ENCODE measurements at places on chromosomes 12 and 14.

GRCh38 chr14:90651271-90651804 is 164.9 kb downstream of the TTC7B start:
- no peak for DNase-seq

DNA sequence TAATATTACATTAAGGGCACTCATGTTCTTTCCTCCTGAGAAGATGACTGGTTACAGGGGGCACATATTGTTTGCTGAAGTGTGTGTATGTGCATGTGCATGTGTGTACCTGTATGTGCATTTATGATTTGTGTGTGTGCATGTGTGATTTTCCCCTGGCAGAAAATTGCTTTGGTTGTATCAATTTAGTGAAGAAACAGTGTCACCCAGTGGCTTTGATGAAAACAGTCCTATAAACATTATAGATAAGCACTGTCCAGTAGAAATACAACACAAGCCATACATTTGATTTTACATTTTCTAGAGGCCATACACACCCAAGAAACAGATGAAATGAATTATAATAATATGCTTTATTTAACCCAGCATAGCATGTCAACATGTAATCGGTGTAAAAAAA is 8.6 kb downstream of the PDE3A start:
- no peak for DNase-seq

DNA sequence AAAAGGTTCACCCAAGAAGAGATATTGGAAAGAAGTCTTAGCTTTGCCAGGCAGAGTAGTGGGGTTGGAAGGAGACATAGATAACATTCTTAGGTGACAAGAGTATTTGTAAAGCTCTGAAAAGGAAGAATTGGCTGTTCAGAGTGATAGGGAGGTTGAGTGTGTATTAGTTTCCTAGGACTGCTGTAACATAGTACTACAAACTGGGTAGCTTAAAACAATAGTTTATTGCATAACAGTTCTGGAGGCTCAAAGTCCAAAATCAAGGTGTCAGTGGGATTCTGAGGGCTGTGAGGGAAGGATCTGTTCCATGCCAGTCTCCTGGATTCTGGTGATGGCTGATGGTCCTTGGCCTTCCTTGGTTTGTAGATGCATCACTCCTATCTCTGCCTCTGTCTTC is 156.8 kb downstream of the SLC5A8 start:
- no peak for DNase-seq

DNA sequence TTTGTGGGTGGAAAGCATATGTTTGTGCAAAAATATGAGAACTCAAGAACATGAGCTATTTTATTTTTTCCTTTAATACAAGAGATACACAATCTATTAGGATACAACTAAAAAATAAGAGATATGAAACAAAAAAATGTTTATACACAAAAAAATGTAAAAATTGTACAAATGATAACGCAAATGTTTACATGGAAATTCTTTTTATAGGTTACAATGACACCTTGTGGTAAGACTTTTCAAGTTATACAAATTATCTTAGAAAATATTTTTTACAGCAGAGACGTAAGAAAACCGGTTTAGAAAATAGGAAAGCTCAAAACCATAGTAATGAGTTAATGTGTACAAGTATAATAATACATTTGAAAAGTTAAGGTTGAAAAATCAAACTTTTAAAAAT is 25.5 kb downstream of the CEP83 start:
- no peak for DNase-seq

DNA sequence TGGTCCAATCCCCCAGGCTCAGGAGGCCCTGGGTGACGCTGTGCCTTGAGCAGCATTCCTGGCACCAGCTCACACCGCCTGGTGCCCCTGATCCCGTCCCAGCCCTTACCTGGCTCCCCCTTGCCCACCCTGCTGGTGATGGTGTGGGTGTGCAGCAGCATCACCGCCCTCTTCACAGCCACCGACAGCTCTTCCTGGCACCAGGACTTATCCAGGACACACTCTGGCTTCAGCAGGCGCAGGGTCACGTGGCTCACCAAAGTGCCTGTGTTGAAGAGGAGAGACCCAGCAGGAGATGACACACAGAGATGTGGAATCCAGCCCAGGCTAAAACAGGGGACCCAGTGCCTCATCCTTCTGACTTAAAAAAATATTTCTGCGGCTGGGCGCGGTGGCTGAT is 36.2 kb downstream of the GCN1 start:
- no peak for DNase-seq

DNA sequence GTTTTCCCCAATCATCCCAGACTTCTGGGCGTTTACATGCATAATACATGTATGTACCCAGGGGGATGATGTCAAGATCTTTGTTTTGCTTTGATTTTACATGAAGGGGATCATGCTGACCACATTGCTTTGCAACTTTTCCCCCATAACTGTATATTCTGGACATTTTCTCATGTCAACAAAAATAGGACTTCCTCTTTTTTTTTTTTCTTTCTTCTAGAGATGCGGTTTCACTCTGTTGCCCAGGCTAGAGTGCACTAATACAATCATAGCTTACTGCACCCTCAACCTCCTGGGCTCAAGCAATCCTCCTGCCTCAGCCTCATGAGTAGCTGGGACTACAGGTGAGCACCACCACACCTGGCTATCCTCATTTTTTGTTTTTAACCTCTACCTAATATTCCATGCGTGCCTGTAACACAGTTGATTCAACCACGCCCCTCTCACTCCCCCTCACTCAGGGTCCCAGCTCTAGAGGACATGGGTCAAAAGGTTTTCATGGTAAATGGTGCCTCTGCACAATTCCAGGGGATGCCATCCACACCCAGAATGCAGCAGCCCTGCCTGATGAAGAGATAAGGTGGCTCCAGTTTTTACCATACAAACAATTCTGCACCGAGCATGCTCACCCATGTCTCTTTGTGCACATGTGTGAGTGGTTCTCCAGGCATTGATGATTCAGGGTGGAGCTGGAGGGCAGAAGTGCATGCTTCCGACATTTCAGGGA is 32.0 kb upstream of the CIPC start:
- DNase-seq, result no peak

- peak; percentile 27 for DNase-seq
These were observed at the start of gene CLIP1 for GRCh38 chr12:122421821-122422729. TSS of gene CLIP1 (minus strand) at chr12:122422669. CDS start at chr12:122380452, 42,217 bp downstream.

GRCh38 chr14:61622051-61622450 is 73.3 kb upstream of the HIF1A start:
- no peak for DNase-seq

GRCh38 chr14:62082779-62083178 is 320.6 kb downstream of the SNAPC1 start:
- no peak for DNase-seq

- DNase-seq, result peak; percentile 89
These were observed at the start of gene PEX5 for GRCh38 chr12:7189398-7190267. TSS of gene PEX5 (plus strand) at chr12:7189686. CDS start at chr12:7190378, 692 bp downstream.

- DNase-seq, result peak; percentile 27
These were observed 116.5 kb downstream of the GPHN start for GRCh38 chr14:66624336-66624937.

GRCh38 chr14:24441485-24441884 is 1.1 kb downstream of the SDR39U1 start:
- DNase-seq, result no peak

DNA sequence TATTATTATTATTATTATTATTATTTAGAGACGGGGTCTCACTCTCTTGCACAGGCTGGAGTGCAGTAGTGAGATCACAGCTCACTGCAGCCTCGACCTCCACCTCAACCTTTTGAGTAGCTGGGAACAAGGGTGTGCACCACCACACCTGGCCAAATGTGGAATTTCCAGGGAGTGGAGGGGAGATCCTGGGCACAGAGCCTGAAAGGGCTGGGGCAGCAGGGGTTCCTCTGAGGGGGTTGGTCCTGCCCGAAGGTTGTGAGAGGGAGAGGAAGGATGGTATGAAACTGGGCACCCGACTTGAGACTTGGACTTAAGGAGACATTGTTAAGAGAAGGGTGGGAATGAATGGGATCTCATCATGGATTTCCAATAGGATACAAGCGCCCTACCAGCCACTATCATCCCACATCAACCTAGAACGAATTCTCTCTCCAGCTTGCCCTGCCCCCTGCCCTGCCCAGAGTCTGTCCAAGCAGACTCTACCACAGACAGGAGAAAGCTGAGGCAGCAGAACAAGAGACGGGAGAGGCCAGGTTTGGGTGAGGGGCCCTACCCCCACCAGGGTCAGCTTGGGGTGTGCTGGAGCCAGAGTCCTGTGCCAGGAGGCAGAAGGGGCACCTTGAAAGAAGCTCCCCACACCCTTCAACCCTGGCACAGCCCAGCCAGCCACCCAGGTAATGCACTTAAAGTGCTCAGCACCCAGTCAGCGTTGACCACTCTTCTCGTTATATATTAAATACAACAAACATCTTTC is 2.4 kb upstream of the DYNC1H1 start:
- DNase-seq, result no peak

GRCh38 chr12:113720629-113721028 is 245.5 kb downstream of the RBM19 start:
- no peak for DNase-seq
